ENCODE measurements at places on chromosomes 7 and 10.
A peak's percentile ranks its signal among the peaks of the same experiment; 100 is the strongest.

DNA sequence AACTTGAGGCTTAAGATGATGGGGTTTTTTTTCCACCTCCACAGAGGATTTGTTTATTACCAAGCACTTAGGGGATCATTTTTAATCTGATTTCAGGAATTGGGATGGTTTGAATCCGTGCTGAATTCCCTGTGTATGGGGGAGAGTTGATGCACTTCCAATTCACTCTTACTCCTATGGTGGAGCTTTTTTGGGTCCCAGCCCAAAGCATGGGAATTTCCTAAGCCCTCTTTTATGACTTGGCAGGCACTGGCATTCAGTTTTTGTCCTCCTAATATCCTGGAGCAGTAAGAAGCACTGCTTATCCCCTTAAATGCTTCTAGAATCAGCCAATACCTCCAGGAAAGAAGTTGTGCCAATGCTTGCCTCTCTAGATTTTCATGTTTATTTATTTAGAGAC, 78.7 kb downstream of the HYCC1 start:
- DNase-seq, result no peak

- peak; percentile 61 for DNase-seq
Observed at GRCh38 chr7:95264363-95264891, 59.9 kb downstream of the PON1 start.

- DNase-seq, result no peak
Observed at GRCh38 chr7:50655490-50655889, 90.3 kb upstream of the DDC start.

DNA sequence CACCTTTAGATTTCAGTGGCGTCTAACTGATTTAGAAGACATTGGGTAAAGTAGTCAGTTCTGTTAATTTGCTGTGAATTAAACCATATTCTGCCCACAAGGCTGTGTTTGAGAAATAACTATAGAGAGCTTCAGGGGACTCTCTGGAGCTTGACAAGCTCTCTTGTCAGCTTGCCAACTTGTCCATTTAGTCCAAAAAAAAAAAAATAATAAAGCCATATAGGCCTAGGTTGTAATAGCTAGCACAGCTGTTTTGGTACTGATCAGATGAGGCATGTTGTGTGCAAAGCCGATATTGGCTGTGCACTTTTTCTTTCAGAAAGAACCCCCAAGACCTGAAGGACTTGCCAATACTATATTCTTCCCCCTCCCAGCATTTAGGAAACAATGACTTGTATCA, 20.2 kb upstream of the ZNF282 start:
- DNase-seq, result no peak

GRCh38 chr7:83271212-83272099, 108.8 kb upstream of the PCLO start:
- peak; percentile 20 for DNase-seq

DNA sequence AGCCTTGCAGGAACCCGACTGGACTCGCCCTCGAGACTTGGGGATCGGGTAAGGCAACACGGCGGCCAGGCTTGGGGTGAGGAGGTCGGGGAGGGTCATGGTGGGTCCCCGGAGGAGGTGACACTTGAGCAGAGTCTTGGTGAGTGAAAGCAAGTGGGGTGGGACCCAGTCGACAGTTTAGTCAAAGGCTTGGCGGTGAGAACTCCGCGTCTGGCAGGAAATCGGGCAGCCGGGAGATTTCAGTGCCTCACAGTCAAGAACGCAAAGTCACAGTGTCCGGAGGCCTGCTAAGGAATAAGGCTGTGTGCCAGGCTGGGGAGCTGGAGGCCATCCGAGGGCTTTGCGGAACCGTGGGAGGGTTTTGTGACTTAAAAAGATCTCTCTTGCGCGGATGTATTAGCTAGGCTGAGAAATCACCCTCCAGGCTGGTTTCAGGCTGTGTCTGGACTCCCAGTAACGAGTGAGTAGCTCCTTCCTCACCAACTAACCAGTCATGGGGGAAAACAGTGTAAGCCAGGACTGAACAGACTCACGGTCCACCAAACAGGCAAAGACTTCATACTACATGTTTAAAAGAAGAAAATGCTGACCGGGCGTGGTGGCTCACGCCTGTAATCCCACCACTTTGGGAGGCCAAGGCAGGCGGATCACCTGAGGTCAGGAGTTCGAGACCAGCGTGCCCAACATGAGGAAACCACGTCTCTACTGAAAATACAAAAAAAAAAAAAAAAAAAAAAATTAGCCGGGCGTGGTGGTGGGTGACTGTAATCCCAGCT, 613 bp downstream of the AP5Z1 start:
- peak; percentile 9 for DNase-seq

DNA sequence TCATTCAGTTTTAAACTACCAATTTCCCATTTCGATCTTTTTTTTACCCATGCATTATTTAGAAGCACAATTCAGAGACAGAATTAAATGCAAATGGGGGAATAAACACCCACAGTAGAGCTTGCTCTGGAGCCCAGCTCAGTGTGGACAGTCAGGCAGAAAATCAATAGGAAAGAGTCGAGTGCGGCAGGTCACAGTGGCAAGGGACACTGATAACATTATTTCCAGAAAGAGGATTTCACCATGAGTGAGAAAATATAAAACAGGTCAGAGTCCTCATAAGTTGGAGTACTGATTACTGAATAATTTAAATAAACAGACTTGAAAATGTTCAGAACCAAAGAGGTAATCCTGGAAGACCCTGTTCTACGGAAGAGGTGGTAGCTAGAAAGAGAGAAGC, 532.5 kb downstream of the CCSER2 start:
- no peak for DNase-seq

- no peak for DNase-seq
Observed at GRCh38 chr10:10892290-10892875, 125.3 kb upstream of the CELF2 start.

GRCh38 chr10:132387764-132388210, 9.2 kb upstream of the PWWP2B start:
- peak; percentile 59 for DNase-seq

GRCh38 chr7:12722636-12723605, 35.5 kb downstream of the ARL4A start:
- DNase-seq, result no peak

DNA sequence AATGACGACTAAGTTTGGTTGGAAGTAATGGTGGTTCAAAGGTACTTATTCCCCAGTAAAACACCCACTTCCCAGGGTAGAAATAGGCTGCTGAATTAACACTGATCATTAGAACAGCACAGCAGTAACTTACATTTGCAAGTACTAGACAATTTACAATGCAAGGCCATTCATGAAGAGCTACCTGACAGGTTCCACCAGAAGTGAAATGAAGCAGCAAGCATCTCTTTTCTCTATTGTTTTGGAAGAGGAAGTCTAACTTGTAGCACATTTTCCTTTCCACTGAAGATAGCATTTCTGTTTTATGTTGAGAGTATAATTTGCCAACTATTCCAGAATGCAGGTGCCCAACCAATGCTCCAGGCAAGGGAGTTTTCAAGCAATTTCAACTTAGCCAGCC, 145.9 kb downstream of the CREB5 start:
- DNase-seq, result no peak

DNA sequence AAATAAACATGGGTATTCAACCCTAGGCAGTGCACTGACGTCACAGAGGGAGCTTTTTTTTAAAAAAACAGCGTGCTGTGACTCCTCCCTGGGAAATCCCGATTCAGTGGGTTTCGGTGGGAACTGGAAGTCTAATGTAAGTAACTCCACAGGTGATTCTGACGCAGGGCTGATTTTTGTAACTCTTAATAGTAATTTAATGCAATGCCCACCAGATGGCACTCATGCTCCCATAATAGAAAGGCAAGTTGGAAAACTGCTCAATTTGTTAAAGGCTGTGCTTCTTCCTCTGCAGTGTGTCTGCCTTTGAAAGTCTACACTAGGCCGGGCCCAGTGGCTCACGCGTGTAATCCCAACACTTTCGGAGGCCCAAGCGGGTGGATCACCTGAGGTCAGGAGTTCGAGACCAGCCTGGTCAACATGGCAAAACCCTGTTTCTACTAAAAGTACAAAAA, 10.9 kb upstream of the RSU1 start:
- DNase-seq, result peak; percentile 82

GRCh38 chr10:131354380-131354779, 42.9 kb upstream of the TCERG1L start:
- no peak for DNase-seq

DNA sequence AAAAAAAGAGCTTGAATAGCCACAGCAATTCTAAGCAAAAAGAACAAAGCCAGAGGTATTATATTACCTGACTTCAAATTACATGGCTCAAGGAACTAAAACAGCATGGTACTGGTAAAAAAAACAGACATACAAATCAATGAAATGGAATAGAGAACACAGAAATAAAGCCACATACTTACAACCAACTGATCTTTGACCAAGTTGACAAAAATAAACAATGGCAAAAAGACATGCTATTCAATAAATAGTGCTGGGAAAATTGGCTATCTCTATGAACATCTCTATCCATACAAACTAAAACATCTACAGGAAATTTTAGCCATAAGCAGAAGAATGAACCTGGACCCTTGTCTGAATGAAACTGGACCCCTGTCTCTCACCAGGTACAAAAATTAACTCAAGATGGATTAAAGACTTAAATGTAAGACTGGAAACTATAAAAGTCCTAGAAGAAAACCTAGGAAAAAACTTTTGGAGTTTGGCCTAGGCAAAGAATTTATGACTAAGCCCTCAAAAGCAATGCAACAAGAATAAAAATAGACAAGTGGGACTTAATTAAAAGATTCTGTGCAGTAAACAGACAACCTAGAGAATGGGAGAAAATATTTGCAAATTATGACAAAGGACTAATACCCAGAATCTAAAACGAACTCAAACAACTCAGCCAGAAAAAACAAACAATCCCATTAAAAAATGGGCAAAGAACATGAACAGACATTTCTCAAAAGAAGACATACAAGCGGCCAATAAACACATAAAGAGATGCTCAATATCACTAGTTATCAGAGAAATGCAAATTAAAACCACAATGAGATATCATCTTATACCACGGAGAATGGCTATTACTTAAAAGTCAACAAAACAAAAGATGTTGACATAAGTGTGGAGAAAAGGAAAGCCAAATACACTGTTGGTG, 72.8 kb upstream of the DDC start:
- DNase-seq, result peak; percentile 10

DNA sequence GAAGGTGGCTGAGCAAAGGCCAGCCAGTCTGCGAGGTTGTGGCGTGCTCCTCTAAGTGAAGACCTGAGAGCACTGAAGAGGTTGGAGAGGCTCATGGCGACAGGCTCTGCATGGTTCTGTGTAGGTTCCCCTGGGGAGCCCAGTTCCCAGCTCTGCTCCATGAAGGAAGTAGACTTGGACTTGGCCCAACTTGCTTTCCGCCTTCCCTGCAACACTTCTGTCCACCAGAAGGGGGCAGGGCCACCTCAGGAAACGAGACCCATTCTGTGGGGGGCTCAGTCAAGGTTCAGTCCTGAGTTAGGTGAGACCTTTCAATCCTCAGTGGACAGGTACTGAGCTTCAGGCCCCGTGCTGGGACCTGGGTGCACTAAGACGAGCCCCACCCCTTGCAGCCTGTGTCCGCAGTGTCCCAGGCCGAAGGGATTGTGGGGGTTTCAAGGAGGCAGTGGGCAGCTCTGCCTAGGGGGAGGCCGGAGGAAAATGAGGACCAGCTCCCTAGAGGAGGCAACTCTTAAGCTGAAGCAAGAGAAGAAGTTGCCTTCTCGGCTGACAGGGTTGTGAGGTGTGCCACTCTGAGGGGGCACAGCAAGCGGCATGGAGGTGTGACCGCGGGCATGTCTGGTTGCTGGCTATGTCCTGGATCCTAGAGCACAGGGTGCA, 15.0 kb upstream of the PCBD1 start:
- peak; percentile 47 for DNase-seq

DNA sequence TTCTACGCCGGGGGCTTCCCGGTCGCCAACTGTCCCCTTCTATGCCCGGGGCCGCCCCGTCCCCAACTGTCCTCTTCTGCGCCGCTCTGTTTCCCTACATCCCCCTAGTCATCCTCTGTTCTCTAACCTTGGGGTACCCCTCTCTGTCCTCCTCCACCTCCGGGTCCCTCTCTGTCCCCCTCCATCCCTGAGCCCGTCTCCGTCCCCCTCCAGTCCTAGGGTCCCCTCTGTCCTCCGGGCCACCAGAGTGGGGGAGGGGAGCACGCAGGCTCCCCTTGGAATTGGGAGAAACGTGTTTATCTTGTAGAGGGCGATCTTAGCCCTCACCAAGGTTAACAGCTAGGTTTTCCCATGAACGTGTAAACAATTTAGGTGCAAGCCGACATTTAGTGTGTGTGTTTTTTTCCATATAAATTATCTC, 852 bp upstream of the KLF6 start:
- peak; percentile 61 for DNase-seq

GRCh38 chr10:70985824-70986622, 97.7 kb upstream of the PCBD1 start:
- no peak for DNase-seq

DNA sequence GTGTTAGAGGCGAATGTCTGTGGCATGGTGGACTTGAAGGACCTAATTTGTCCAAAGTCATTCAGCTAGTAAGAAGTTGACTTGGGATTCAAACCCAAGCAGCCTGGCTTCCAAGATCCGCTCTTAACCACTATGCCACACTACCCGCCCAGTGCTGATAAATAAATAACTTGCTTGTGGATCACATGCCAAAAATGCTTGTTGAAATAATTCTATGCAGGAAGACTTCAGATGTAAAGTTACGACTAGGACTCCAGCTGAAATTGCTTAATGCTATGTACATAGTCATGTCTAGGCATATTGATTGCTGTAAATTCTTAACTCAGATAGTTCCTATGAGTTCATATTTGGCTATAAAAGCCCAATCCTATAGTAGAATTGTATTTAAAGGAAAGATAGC, 76.0 kb downstream of the PLXDC2 start:
- no peak for DNase-seq

DNA sequence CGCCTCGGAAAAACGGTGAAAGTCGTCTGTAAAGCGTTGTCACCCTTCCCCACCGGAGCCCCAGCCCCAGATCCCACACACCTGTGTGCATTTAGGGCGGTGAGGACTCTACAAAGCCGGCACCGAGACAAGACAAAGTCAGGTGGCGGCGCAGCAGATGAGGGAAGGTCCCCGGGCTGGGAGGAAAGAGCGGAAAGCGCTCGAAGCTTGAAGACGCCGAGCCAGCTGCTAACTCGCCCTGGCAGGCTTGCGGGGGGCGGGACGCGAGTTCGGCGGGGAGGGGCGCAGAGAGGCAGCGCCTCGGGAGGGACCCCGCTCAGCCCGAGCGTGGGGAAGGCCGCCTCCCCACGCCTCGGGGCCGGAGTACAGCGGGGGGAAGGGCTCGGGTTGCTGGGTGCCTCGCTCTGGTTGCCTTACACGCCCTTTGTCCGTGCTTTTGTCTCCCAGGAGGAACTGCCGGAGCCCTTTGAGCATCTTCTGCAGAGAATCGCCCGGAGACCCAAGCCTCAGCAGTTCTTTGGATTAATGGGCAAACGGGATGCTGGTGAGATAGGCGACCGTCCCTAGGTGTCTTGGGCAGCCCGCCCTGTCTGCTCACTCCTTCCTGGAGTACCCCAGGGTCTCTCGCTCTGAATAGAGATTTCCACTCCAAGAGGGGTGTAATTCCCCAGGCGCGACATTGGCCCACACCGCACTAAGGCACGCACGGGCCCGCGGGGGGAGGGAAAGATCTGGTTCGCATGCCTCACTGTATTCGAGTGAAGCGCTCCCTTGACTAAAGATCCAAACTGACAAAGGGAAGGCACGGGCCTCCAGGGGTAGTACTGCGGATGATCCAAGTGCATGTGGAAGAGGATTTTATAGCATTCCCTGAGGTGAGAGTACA, 1.6 kb downstream of the TAC1 start:
- DNase-seq, result no peak

GRCh38 chr7:129778770-129779601, 167.5 kb downstream of the NRF1 start:
- DNase-seq, result no peak

- DNase-seq, result peak; percentile 94
Observed at GRCh38 chr10:86756511-86757112, at the start of gene BMPR1A. Gene BMPR1A (plus strand): TSS chr10:86756619. CDS start chr10:86876019, 119,400 bp downstream.

All from fibroblast of skin of right quadriceps (primary cell).